ENCODE measurements at places on chromosomes 3 and 15.

DNA sequence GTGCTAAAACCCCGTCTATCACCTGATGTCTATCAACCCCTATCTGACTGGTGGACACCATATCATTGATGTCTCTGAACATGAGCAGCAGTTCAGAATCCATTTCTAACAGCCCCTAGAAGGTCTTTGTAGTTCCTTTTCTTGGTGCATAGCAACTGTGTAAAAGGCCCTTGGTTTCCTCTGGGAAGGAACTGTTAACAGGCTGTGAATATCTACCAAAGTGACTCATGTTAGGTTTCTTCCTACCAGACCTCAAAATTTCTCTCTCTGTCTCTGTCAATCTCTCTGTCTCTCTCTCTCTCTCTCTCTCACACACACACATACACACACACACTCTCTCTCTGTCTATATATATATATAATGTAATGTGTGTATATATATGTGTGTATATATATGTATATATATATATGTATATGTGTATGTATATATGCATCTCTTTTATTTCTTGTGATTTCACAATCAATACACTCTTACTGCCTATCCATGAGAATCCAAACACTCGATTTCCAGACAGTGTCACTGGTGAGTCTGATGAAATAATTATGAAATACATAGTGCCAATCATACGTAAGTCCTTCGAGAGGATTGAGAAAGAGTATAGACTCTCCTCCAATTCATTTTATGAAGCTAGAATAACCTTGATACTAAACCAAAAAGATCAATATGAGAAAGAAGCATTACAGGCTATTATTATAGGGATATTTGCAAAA lies 335.9 kb upstream of the SLCO3A1 start:
- no peak for DNase-seq

DNA sequence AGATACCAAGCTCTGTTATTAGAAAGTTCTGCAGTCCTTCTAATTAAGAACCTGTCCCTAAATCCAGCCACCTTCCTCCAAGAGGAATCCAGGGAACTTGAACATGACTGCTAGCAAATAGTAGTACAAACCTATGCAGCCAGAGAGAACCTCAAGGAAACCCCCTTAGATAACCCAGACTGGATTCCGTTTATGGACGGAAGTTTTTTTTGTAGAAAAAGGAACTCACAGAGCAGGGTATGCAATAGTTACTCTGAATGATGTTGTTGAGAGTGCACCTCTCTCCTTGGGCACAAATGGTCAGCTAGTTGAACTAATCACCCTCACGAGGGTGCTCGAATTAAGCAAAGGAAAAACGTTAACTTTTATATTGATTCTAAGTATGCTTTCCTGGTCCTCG lies 40.8 kb downstream of the TM4SF18 start:
- no peak for DNase-seq

DNA sequence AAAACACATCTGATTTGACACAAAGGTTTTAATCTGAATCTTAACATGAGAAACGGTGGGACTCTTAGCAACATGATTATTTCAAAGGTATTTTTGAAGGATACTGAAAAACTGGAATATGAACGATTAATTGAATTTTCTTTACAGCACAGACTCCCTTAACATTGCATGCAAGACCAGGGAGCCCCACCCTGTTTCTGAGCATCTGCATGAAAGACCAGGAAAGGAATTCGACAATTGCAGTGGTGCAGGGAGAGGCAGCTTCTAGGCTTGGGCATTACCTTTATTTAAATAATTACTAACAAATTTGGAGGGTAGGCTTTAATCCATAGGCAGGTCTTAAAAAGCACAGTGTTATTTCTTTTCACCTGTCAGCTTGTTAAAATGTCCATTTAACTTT lies 240.6 kb upstream of the TOPAZ1 start:
- no peak for DNase-seq

DNA sequence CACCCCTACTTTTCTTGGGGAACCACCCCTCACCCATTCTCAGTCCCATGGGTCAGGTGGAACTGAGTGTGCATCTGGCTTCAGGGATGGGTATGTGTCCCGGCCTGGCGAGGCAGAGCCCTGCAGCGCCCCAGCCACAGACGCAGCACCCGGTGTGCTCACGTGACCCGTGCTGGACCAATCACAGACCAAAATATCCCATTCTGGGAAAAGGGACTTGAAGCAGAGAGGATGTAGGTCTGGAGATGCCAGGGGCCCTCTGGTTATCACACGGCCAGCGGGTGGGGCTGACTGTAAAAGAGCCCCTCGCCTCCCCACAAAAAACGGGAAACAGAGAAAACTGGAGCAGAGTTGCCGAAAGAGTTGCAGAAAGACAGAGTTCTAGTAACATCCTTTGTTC lies 138.0 kb upstream of the RAD18 start:
- no peak for DNase-seq
